ENCODE measurements at places on chromosomes 5 and 9.

DNA sequence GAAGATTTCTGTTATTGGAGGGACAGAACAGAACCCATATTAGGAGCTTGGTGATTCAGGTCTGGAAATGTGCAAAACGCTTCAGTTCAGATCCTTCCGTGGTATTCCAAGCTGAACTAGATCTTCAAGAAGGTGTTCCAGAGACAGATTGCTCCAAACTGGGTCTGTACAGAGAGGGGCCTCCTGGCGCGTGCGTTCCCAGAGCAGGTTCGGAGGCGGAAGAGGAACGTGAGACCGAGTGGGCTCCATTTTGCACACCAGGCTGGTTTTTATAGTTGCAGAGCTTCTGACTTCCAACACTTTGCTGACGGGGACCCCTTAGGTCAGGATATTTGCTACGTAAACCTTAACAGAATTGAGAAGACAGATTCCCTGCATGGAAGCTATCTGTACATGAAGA is 16.7 kb upstream of the RPL26L1 start:
- DNase-seq, result no peak

DNA sequence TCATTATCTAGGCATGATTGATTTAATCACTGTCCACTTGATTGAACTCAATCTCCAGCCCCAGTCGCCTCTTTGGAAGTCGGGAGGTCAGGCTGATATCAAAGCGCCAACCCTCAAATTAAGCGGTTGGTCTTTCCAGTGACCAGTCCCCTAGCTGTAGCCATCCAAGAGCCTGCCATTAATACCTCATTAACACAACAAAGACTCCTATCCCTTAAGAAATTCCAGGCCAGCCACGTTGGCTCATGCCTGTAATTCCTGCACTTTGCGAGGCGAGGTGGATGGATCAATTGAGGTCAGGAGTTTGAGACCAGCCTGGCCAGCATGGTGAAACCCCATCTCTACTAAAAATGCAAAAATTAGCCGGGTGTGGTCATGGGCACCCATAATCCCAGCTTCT is 27.4 kb upstream of the GCNT1 start:
- DNase-seq, result no peak

DNA sequence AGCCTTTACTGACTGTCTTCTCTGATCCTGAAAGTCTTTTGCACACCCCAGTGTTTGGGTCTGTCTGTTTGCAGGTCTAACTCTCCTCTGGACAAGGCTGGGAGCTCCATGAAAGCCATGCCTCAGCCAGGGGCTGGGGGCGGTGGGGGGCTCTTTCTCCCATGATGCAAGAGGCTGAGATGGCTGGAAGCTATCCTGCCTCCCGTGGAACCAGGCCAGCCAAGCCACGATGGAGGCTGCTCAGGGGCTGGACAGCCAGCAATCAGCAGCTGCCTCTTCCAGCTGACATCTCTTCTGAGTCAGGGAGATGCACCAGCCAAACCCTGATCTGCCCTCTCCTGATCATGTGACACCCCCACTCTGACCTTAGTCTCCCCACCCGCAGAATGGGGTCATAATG is 154.0 kb downstream of the BARX1 start:
- DNase-seq, result no peak

DNA sequence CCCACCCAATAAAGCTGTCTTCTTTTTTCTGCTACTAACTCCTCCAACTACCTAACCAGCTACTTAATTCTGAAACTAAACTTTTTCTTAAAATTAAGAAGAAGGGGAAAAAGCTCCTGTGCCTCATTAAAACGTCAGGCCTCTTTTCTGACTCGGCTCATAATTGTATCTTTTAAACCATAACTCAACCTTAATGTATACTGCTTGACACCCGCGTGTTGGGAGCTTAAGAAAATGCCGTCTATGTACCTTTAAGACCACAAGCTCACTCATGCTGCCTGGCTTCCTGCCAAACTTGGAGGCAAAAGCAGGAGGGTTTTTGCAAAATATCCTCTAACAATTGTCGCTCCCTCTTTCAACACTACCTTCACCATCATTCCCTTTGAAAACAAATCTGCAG is 5.0 kb downstream of the EBF1 start:
- DNase-seq, result no peak

- DNase-seq, result no peak
Measured at GRCh38 chr5:62647241-62647640, 68.6 kb downstream of the LRRC70 start.
